ENCODE measurements at places on chromosomes 6 and 20.

DNA sequence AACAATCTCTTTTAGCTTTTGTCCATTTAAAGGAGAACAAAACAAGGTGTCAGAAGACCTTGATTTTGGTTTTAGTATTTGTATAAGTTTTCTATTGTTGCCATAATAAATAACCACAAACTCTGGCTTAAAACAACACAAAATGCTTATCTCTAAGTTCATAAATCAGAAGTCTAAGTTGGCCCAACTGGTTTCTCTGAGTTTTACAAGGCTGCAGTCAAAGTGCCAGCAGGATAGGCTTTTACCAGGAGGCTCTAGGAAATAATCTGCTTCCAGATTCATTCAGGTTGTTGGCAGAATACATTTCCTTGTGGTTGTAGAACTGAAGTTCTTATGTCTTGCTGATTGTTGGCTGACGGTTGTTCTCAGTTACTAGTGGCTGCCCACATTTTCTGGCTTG is 147.2 kb upstream of the HMGCLL1 start:
- no peak for DNase-seq

GRCh38 chr6:95576218-95576997 is 927 bp upstream of the MANEA start:
- no peak for DNase-seq

GRCh38 chr20:64104667-64105451 is 2.5 kb downstream of the NPBWR2 start:
- no peak for DNase-seq

GRCh38 chr20:56765172-56766073 is 136.3 kb downstream of the TFAP2C start:
- no peak for DNase-seq

- DNase-seq = no peak
These were observed 533.6 kb downstream of the PTPRT start for GRCh38 chr20:42656130-42656529.

DNA sequence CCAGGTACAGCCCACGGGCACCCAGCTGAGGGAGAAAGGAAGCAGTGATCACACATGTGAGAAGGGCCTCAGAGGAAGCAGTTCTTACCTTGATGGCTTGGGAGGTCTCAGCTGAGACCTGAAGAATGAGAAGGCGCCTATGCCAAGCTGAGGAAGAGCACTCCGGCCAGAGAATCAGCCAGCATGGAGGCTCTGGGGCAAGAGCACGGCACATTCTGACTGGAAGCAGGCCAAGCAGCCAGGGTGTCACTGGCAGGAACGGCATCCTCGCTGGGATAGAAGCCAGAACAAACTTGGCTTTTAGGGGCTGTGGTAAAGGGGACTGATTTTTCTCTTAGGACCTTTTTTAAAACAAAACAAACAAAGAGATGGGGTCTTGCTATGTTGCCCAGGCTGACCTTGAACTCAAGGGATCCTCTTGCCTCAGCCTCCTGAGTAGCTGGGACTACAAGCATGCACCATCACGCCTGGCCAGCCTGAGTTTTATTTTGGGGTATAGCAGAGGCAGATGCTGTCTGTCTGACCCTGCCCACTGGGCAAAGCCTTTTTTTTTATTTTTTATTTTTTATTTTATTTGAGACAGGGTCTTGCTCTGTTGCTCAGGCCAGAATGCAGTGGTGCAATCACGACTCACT is 17.6 kb downstream of the GHRH start:
- DNase-seq = no peak

DNA sequence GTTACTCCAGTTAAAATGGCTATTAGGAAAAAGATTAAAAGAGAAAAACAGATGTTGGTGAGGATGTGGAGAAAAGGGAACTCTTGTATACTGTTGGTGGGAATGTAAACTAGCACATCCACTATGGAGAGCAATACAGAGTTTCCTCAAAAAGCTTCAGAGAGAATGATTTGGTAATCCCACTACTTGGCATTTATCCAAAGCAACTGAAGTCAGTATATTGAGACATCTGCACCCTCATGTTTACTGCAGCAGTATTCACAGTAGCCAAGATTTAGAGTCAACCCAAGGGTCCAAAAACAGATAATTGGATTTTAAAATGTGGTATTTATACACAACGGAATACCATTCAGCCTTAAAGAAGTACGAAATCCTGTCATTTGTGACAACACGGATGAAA is 469.5 kb downstream of the QKI start:
- no peak for DNase-seq

- DNase-seq = no peak
These were observed 27.1 kb upstream of the TASP1 start for GRCh38 chr20:13665709-13666395.

Data from NCI-H226 (cell line).